ENCODE measurements at places on chromosomes 2 and 18. TPM values are rescaled to one million over a fixed set of nuclear protein-coding genes. Genes with fewer than 3 reads are reported as not detected.

The TTR gene
- not detected for total RNA-seq

The CDK15 gene
- 0.14 TPM for total RNA-seq

The CDH7 gene
- total RNA-seq: not detected

The NMUR1 gene
- total RNA-seq: 0.55 TPM

- DNase-seq: no peak
Measured at GRCh38 chr2:134262684-134263083, 8.8 kb downstream of the MGAT5 start.

- DNase-seq: no peak
Measured at GRCh38 chr2:149143734-149144133, 105.2 kb downstream of the LYPD6B start.

DNA sequence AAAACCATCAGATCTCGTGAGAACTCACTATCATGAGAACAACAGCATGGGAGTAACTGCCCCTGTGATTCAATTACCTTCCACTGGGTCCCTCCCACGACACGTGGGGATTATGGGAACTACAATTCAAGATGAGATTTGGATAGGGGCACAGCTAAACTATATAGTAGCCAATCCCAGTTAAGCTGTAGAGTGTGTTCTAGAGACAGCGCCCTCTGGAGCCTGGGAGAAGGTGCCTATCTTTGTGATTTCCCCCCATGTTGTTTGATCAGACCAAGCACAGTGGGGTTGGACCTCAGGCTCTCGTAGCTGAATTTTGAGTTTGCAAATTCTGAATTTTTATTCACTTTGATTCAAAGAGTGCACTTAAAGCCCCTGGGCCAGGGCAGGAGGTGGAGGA lies 108.2 kb upstream of the TWIST2 start:
- DNase-seq: no peak

- peak; percentile 13 for DNase-seq
Measured at GRCh38 chr2:172937884-172938712, 137.5 kb upstream of the MAP3K20 start.

DNA sequence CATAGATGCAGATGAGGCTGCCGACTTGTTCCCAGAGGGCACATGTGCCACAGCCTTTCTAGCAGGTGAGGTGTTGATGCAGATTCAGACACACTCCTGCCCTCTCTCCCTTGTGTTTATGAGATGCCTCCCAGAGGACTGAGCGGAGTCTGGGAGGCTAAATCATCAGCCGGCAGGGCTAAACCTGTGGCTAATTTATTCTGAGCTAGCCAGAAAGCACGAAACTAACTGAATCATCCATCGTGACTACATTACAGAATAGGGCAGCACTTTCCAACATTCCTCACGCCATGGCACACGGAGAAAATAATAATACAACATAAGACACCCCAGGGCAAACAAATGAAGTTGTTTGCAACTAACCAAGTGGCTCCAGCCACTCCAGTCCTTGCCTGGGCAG lies 101.7 kb upstream of the FZD7 start:
- DNase-seq: no peak

DNA sequence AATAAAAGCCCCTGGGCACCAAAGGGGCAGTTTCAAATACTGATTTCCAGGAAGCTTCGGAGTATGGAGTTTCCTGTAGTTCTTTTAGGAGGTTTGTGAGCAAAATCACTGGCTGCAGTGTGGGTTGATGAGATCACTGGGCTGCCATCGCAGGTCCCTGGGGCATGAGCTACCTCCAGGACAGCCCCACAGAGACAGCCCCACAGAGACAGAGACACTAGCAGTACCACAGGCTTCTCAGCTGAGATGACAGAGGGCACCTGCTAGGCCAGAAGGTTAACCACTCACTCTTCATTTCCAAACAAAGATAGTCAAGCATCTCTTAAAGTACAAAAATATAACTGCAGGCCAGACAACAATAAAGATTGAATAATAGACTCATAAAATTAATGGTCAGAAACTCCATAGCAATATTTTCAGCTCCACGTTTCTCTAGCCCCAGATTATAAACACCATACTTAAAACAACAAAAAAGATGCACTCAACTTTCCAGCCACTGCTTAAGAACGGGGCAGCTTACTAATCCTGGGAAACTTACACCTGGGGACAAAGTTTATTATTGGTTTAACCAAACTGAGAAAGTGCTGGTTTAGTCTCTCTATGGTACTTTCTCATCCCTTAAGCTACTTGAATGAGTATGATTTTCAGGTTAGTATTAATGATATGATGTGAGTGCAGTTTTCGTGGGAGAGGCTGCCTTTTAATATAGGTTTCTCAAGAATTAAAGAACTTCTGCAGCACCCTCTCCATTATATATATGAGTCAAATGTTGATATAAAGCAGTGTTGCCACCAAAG lies 11.6 kb downstream of the AFF3 start:
- no peak for DNase-seq

- DNase-seq: no peak
Measured at GRCh38 chr2:16691261-16691660, 25.6 kb upstream of the CYRIA start.

- DNase-seq: peak; percentile 18
Measured at GRCh38 chr18:62399781-62400308, 74.7 kb downstream of the TNFRSF11A start.

DNA sequence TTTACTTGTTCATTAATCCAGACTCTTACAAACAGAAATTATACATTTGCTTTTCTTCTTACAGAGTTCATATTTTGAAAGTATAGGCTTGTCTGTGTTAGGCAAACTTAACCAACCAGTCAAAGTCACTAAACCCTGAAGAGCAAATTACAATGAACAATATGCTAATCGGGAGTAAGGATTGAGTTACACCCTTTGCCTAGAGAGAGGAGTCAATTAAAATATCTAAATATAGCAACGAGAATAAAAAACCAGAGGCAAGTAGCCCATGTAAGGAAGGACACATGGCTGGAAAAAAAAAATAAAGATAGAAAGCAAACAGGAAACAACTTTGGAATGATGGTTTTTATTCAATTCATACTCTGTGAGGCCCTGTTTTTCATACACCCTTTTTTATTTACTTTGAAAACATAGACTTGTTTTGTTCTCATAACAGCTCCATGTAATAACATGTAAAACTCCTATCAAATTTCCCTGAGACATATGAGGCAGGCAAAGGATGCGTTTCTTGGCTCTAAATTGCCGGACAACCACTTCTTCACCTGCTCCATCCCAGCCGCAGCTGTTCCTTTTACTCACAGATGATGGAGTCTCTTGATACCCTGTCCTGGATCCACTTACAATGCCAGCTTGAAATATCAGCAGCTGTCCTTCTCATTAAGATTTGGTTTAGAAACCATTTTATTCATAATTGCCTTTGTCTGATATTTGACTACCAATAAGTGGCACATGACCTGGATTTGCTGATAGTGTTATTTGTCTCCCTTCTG lies 767.7 kb upstream of the GCFC2 start:
- no peak for DNase-seq

DNA sequence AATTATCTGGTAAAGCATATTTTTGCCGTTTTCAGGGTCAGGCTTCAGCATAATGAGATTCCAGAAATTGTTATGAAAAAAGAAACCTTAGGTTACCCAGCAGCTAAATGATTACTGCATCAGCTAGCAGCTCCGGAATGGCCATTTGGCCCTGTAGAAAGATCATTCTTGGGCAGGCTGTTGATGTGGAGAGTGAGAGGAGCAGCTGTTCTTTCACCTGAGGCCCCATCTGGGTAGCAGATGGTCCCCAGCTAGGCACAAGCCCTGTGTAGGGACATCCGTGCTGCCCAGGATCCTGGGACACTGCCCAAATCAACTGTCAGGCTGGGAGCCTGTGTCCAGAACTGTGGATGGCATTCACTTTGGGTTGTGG lies 61.8 kb downstream of the NEDD4L start:
- no peak for DNase-seq

Measured in transverse colon (tissue), 4 donors.